ENCODE measurements at places on chromosomes 7 and 10.
A peak's percentile ranks its signal among the peaks of the same experiment; 100 is the strongest.

GRCh38 chr7:332646-333392 is 42.8 kb downstream of the FOXL3 start:
- peak; percentile 79 for DNase-seq

- no peak for DNase-seq
Measured at GRCh38 chr10:37754538-37755323, 102.7 kb downstream of the ZNF248 start.

GRCh38 chr7:42869131-42870020 is 42.5 kb downstream of the C7orf25 start:
- no peak for DNase-seq

- DNase-seq: no peak
Measured at GRCh38 chr10:26022831-26023230, 88.8 kb downstream of the MYO3A start.

DNA sequence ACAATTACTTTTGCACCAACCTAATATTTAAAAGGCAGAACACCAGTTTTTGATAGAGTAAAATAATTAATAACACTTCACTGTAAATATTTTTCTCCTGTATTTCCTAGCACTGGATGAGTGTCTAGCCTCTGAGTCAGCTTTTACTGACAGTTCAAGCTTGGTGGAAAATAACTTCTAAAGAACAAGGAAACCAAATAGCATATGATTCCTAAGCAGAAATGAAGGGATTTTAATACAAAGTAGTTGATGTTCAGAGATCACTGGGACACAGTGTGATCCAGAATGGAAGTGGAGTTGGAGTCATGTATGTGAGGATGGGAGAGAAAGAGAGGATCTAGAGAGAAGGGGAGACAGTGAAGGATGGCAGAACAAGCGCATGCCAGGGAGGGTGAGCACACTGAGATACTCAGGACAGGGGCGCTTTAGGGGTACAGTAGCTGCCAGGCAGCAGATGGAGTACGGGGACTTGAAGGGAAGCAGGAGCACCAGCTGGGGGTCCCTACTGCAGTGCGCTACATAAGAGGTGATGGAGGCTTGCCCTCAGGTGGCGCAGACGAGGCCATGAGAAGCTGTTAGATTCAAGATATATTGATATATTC is 117.9 kb upstream of the KLF6 start:
- DNase-seq: no peak

GRCh38 chr10:13087601-13087985 is 12.4 kb upstream of the OPTN start:
- no peak for DNase-seq

DNA sequence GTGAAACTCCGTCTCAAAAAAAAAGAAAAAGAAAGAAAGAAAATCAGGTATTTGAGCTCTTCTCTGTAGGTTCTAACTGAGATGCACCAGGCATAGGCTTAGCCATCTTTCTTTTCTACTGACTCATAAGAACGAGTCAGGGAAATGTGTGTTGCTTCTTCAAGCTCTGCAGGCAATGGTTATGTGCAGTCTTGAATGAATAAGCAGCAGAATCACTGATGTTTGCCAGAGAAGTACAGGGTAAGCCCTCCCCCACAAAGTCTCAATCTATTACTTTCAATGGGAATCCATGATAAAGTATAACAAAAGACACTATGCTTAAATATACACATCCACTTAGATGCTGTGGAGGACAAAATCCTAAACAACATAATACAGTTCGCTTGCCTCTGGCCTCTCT is 239.2 kb downstream of the PARD3 start:
- no peak for DNase-seq

DNA sequence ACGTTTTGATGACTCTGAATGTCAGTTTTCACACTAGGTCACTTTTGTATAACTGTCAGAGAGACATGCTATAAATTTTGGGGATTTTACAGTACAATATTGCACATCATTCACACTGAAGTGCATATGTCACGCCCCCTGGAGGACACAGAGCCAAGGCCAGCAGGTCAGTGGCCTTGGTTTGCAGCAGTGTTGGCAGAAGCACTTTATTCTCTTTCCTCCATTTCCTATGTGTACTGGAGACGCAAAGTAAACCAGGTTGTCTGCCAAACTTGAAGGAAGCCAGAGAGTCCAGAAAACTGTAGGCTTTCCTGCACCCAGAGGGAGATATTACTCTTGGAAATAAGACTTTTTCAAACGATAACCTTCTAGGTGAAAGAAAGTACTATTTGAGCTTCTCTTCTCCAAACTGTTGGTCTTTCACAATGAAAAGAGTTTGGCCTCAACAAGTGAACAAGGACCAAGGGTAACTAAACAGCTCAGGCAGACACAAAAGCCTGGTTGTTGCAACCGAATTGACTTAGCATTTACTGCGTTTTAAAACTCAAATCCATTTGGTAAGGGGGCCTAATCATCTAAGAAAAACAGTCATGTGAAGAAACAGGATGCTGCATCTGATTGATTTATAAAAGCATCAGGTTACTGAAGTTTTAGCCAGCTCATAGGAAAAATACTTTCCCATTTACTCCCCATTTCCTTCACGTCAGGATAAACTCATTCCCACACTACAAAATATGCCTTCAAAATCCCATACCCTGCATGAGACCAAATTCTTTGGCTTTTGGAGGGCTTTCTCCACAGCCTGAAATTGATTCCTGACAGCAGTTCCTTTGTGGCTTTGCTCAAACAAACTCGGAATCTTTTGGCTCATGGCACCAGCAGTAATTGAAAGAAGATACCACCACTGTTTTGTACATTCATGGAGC is 83.0 kb upstream of the SEC61G start:
- DNase-seq: no peak

All from activated CD4-positive, CD25-positive, alpha-beta regulatory T cell treated with anti-CD3 and anti-CD28 coated beads, Interleukin-2, amount 50 U/mL, for 16 hours (primary cell).